Left cardiac atrium (tissue), 4 donors: ENCODE measurements at places on chromosomes 6 and 20. TPM values are rescaled to one million over a fixed set of nuclear protein-coding genes. Genes with fewer than 3 reads are reported as not detected.

Gene DEFB115
- not detected for total RNA-seq

Gene FAM209B
- not detected for total RNA-seq

Gene TRIM10
- total RNA-seq, result not detected

Gene RSPO3
- total RNA-seq, result 0.94 TPM

Gene ZNF391
- total RNA-seq, result 2.6 TPM

Gene MMUT
- 26.7 TPM for total RNA-seq

Gene TP53TG5
- 2.0 TPM for total RNA-seq

Gene ARMH2
- total RNA-seq, result not detected

Gene ADGRB3
- total RNA-seq, result 1.7 TPM

Gene BMP6
- total RNA-seq, result 2.1 TPM

Gene PDSS2
- total RNA-seq, result 15.6 TPM

Gene DEFB118
- total RNA-seq, result not detected

Gene SLC9A8
- 6.5 TPM for total RNA-seq

Gene PAK5
- not detected for total RNA-seq

Gene VSTM2L
- 158 TPM for total RNA-seq

Gene MYH7B
- 82.3 TPM for total RNA-seq

Gene GABRR1
- total RNA-seq, result not detected

Gene STMND1
- total RNA-seq, result not detected

Gene ANKRD60
- not detected for total RNA-seq

Gene RAE1
- total RNA-seq, result 14.5 TPM

Gene RAMACL
- 1.6 TPM for total RNA-seq

Gene GSTA3
- total RNA-seq, result not detected

Gene SYCP2
- 2.2 TPM for total RNA-seq

Gene TRIM31
- total RNA-seq, result not detected

Gene ARHGAP18
- 12.4 TPM for total RNA-seq

Gene ANGPT4
- total RNA-seq, result not detected

Gene EYA2
- 3.0 TPM for total RNA-seq

Gene LCA5
- total RNA-seq, result 2.2 TPM

Gene FILIP1
- total RNA-seq, result 85.8 TPM

Gene C6orf58
- total RNA-seq, result not detected

Gene GABBR1
- total RNA-seq, result 32.7 TPM

Gene TCP11
- total RNA-seq, result not detected

Gene PAQR8
- total RNA-seq, result 3.0 TPM

Gene IL20RA
- total RNA-seq, result 3.5 TPM

Gene PRPH2
- 1.2 TPM for total RNA-seq

Gene ADGB
- not detected for total RNA-seq
